ENCODE measurements at places on chromosomes 12 and 14.

- no peak for DNase-seq
Observed at GRCh38 chr14:33773205-33774030, 177.5 kb downstream of the EGLN3 start.

DNA sequence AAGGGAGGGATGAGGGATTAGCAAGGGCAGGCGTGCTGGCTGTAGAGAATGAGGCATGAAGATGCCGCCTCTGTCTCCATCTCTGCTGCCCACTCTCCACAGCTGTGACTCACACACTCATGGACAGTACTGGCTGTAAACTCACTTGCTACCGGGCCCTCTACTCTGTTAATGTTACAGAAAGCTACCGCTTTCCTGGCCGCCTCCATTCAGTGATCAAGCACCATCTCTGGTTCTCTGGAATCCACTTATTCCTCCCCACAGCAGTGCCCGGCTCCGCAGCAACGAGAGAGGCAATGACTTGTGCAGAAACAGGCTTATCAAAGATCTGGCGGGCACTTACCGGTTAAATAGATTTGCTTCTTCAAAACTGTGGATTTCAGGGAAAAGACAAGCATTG, 34.8 kb downstream of the AMN start:
- no peak for DNase-seq

DNA sequence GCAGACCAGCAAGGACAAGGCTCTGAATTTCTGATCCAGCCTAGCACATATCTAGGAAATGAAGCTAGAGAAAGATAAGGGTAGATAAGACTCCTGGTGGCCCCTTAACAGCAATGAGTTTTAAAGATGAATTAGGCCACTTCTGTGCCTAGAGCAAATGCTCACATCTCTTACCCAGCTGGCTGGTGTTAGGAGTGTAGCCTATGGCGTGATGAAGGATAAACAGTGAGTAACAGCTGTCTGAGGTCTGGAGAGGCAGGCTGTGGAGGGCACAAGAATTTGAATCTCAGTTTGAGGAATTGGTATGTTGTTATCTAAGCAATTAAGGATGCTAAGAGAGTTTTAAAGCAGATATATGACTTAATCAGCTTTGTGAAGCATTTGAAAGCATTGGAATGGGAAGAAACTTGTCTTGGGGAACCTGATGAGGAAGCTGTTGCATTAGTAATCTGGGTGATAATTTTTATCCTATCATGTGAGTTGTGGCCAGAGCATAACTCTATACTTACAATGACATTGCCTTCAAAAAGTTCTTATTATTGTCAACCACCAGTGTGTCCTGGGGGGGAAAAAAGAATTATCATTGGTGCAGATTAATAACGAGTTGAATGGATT, 161.8 kb downstream of the SRGAP1 start:
- DNase-seq: no peak

GRCh38 chr12:990661-991349, at the start of gene ERC1:
ERC1 (plus strand) TSS chr12:991223; CDS start chr12:1027904, 36,681 bp downstream.
- DNase-seq: peak; percentile 89

DNA sequence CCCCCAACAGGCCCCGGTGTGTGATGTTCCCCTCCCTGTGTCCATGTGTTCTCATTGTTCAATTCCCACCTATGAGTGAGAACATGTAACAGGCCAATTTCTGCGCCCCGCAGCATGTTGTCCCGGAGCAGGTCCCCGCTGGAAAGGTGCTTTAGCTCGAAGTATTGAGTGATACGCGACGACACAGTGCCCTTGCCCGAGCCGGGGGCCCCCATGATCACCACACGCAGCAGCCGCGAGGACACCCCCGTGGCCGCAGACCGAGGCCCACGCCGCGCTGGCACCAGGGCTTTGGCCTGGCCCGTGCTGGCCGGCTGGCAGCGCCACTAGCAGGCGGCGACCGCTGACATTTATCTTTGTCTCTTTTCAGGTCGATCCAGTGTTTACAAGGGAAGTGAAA, 91.7 kb downstream of the GLT1D1 start:
- no peak for DNase-seq

DNA sequence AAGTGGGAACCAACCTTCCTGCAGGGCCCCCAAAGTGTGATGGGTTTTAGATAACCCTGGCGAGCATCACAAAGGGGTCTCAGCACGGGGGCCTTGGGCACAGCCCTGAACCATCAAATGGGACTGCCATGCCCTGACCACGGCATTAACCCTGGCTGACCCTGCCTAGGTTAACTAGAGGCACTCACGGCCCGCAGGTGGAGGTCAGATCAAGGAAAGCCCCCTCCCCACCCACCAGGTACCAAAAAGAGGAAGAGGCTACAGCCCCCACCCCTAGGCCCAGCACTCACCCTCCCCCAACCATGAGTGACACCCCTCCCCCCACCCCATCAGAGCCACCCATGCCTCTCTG, 42.5 kb downstream of the CCNK start:
- no peak for DNase-seq

- DNase-seq: no peak
Observed at GRCh38 chr12:57535764-57536596, 11.0 kb downstream of the DCTN2 start.

DNA sequence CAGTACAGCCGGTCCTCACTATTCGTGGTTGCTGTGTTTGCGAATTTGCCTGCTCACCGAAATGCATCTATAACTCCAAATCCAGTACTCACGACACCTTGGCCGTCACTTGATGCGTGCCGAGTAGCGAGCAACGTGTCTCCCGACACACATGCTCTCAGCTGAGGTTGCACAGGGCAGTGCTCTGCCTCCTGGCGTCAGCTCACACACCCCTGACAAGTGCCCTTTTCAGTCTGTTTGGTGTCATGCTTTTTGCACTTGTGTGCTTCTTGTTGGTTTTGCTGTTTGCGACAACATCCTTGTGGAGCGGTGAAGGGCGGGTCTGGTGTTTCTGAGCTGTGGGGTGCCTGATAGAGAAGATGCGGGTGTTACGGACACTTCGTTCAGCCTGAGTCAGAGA, 110.4 kb upstream of the RFLNA start:
- DNase-seq: no peak

GRCh38 chr12:5433845-5434646, 2.1 kb downstream of the NTF3 start:
- DNase-seq: no peak

GRCh38 chr12:94272280-94272679, 123.9 kb downstream of the PLXNC1 start:
- DNase-seq: no peak

- no peak for DNase-seq
Observed at GRCh38 chr12:89935850-89936249, 227.2 kb upstream of the ATP2B1 start.

DNA sequence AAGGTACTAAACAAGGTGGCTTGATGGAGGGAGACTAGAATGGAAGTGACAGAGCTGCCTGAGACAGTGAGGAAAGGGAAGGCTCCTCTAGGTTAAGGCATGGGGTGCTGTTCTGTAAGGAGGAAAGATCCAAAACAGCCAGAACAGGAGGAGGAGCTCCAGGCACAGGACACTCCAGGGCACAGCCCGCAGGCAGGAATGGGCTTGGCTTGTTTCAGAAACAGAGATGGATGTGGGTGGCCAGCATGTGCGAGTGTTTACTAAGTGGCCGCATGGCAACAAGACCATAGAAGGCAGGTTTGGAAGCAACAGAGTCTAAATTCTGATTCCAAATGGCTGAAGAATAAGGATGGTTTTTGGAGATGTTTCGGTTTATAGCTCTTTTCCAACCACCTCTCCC, 889.1 kb downstream of the AACS start:
- no peak for DNase-seq

DNA sequence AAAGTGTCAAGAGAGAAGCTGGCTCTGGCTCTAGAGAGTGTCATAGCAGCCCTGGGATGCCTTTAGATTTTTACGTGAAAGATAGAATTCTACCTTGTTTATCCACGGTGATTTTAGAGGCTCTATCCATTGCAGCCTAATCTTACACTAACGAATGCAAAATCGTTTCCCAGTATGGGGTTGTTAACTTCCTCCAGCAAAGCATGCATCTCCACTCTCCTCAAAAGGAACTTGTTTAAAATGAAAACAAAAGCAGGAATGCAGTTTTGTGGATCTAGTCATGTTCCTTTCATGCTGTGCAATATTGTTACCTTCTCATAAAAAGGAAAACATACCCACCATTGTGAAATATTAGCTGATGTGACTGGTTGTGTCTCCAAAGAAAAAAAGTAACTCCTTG, 88.4 kb downstream of the ANO2 start:
- DNase-seq: no peak

GRCh38 chr14:64114166-64114565, 180.0 kb downstream of the ESR2 start:
- no peak for DNase-seq

- DNase-seq: no peak
Observed at GRCh38 chr14:101188571-101188915, 285.0 kb upstream of the RTL1 start.

DNA sequence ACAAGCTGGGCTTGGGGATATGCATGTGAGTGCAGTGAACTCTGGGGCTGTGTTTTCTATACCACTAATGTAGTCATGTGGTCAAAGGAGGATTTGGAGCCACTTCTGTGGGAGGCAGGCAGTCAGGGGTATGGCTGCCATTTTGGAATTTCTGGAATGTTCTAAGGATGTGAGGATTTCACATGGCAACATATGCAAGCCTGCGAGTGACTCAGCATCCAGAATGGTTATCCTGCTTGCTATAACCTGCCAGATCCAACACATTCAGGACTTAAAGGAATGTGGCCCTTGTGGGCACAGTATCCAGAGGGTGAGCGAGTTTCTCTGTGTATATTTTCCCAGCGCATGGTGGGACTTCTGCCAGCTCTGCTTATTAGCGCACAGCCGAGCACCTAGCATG, 249.2 kb upstream of the PWP1 start:
- no peak for DNase-seq

DNA sequence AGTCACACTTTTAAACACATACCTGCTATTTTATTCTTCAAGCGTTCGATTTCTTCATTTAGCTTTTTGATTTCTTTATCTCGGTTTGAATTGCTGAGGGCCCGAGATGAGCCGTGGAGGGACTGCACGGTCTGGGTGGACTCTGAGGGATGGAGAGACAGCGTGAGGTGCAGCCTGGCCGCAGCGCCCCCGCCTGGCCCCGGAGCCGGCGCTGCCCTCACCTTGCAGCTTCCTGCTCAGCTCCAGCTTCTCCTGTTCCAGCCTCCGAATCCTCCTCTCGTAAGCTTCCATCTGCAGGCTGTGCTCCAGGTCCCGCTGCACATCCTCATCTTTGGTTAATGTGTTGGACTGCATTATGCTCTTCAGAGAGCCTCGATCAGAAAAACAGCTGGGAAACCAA, 53.2 kb downstream of the AMN start:
- DNase-seq: no peak

DNA sequence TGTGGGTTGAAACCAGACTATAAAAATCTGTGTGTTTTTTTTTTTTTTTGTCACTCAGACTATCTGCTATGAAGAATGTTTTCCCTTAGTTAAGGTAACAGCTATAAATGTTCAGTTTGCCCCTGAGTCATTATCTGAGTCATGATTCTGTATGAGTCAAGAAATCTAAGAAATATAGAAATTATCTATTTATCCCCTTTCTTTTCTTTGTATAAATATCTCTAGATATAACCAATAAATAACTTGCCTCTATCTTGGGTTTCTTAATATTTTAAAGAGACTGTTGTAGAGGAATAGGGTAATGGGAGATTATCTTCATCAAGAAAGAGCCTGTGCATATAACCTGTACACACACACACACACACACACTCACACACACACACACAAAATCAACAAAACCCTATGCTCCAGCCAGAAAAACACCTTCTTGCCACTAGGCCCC, 161.7 kb upstream of the EEA1 start:
- peak; percentile 84 for DNase-seq

DNA sequence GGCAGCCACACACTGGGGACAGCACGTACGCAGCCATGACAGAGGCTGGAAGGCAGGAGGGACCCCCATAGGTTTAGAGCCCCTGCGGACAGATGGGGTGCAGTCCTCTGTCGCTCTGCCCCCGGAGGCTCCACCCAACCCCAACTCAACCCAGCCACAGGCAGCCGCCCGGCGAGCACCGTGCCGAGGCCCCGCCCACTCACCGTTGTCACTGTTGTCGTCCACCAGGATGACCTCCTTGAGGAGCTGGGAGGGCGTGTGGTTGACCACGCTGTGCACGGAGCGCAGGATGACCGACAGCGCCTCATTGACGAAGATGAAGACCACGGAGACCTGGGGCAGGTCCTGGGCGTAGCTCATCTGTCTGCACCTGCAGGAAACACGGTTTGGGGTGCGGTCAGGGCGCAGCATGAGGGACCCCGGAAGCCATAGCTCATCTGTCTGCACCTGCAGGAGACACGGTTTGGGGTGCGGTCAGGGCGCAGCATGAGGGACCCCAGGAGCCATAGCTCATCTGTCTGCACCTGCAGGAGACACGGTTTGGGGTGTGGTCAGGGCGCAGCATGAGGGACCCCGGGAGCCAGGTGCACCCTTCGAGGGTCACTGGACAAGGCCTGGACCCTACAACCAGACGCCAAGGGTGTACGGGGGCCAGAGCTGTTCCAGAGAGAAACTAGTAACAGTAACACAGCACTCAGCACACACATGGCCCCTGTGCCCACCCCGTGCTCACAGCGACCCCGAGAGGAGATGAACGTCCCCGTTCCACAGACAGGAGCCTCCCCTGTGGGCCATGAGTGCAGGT, 66.9 kb downstream of the GALNT9 start:
- no peak for DNase-seq

DNA sequence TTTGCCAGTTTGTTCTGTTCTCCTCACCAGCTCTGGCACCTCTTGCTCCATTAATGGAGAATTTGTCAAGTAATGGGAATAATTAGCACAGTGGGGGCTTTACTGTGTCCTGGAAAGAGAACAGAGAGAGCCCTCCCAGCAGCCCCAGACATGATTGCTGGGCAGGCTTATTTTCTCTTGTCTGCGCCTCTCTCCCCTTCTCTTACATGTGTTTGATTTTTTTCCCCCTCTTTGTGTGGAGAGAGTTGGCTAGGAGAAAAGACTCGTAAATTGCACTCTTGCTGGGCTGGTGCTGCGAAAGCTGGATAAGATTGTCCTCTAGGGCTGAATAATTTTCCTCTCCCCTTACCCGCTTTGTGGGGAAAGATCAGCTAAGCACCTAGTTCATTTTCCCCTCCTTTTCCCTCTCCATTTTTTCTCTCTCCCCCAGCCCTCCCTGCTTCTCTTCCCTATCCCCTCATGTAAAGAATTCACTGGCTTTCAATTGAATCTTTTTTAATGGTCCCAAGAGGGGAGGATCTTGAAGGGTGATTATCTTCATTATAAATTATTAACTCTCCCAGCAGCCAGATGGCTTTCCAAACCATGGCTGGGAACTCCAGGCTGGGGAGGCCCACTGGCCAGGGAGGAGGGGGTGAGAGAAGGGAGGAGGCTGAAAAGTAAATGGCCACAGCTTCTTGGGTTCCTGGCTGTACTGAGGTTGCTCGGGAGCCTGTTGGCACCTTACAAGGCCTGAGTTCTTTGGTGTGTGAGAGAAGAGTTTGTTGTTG, 62.2 kb downstream of the NRXN3 start:
- no peak for DNase-seq

- DNase-seq: peak; percentile 16
Observed at GRCh38 chr12:130041983-130042812, 120.1 kb upstream of the FZD10 start.

GRCh38 chr12:77131977-77132490, 66.7 kb upstream of the E2F7 start:
- DNase-seq: no peak

Data from dermis microvascular lymphatic vessel endothelial cell (primary cell).